ENCODE measurements at places on chromosomes 2 and 18.

GRCh38 chr2:152432206-152432653 is 97.3 kb downstream of the FMNL2 start:
- DNase-seq, result no peak

DNA sequence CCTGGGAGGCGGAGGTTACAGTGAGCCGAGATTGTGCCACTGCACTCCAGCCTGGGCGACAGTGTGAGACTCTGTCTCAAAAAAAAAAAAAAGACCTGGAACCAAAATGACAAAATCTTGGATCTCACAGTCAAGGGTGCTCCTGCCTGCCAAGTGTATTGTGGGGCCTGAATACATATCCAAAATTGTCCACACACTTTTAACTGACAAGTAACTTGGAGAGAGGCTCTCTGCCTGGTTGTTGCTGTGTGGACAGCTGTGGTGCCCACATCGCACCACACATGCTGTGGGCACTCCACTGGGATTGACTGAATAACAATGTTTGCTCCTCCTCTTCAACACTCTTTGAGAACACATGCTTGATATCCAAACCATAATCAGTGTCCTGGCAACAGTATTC is 117.6 kb upstream of the REV1 start:
- no peak for DNase-seq

DNA sequence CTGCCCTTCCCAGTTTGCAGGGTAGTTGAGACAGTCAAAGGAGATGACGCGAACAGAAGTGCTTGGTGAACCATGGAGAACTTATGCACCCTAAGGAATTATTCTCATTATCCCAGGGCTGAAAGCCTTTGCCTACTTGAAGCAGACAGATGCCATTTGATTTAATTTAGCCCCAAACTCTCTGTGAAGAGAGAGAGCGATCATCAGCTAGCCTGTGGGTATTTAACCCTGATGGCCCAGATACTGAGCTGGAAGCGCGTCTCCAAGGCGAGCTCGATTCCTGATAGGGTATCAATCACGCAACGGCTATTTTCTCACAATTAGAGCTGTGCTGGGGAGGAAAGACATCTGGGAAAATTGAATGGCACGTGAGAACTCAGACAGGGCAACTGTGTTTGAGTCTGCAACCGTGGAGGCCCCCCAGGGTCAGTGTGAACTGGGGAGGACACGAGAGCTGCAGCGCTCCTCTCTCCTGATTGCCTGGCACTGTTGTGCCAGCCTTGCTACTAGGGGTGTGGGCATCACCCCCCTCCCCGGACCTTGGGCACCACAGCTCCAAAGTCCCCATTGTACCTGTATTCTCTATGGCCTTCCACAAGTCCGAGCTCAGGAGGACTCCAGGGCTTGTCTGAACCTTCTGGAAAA is 73.2 kb downstream of the CAPN13 start:
- DNase-seq, result no peak

- no peak for DNase-seq
These were observed 154.7 kb upstream of the HS6ST1 start for GRCh38 chr2:128473175-128474035.

GRCh38 chr18:45106331-45106774 is 425.7 kb downstream of the SETBP1 start:
- DNase-seq, result no peak
